ENCODE measurements at places on chromosomes 6 and 20.
A peak's percentile ranks its signal among the peaks of the same experiment; 100 is the strongest.

- no peak for DNase-seq
Measured at GRCh38 chr20:47758517-47759450, 26.5 kb downstream of the SULF2 start.

- DNase-seq = no peak
Measured at GRCh38 chr20:23493172-23493772, 2.4 kb downstream of the CST8 start.

GRCh38 chr6:164286011-164286410, 871.5 kb downstream of the QKI start:
- DNase-seq = no peak

GRCh38 chr6:130661077-130661476, 166.1 kb upstream of the SMLR1 start:
- DNase-seq = no peak

GRCh38 chr20:38599410-38599882, 2.2 kb upstream of the ARHGAP40 start:
- peak; percentile 16 for DNase-seq

- DNase-seq = peak; percentile 97
Measured at GRCh38 chr6:117440706-117441525, 15.2 kb upstream of the ROS1 start.

DNA sequence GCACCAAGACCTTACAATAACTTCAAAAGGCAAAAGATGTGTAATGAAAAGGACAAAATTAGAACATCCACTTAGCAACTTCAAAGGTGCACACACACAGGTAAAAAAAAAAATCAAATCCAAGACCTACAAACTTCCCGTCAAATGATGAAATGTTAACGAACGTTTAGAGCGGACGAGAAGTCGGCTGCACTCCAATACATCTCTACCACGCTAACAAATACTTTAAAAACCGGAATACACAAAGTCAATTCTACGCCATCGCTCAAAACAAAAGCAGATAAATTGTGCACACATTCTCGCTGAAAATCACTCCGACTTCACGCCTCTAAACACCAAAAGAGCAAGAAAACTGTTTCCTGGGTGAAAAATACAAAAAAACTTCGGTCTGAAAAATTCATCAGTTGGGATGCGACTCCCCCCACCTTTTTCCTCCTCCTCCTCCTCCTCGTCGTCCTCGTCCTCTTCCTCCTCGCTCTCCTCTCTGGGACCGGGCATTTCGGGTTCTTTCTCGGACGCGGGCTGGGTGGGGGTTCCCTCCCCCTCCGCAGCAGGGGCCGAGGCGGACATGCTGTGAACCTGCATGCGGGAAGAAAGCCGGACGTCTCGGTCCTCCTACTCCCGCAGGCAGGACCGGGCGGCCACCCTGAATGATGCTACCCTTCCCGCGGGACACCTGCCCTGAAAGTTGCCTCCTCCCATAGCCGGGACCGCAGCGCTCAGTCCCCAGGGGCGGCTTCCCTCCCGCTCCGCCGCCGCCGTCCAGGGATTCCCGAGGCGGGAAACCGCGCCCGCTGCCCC, 712 bp downstream of the DEK start:
- no peak for DNase-seq
